ENCODE measurements at places on chromosomes 4 and X. TPM values are rescaled to one million over a fixed set of nuclear protein-coding genes. Genes with fewer than 3 reads are reported as not detected.
A peak's percentile ranks its signal among the peaks of the same experiment; 100 is the strongest.

GRCh38 chr4:109649872-109650271, 53.4 kb downstream of the CASP6 start:
- no peak for DNase-seq
- H3K4me1 ChIP-seq: no peaks in the 10 kb centered on the region
- H3K27ac ChIP-seq: no peak overlapping the region
- no peaks in the 10 kb centered on the region for H3K36me3 ChIP-seq
- no peak overlapping the region for H3K4me3 ChIP-seq
- no peaks in the 10 kb centered on the region for H3K27me3 ChIP-seq

Gene TBC1D8B
- 8.9 TPM for total RNA-seq

Gene CLNK
- total RNA-seq: not detected

- no peak overlapping the region for H3K27ac ChIP-seq
- H3K4me1 ChIP-seq: no peaks in the 10 kb centered on the region
- no peaks in the 10 kb centered on the region for H3K27me3 ChIP-seq
- H3K4me3 ChIP-seq: no peak overlapping the region
Measured at GRCh38 chrX:36504625-36505024, 503.5 kb upstream of the FAM47C start.

Gene BTK
- not detected for total RNA-seq

- no peak for DNase-seq
- no peaks in the 10 kb centered on the region for H3K4me1 ChIP-seq
- no peak overlapping the region for H3K4me3 ChIP-seq
- H3K36me3 ChIP-seq: no peaks in the 10 kb centered on the region
- H3K27me3 ChIP-seq: no peaks in the 10 kb centered on the region
Measured at GRCh38 chr4:4361883-4362282, 25.0 kb upstream of the NSG1 start.

Gene PPP2R3B
- total RNA-seq: 19.2 TPM

Gene RTL5
- total RNA-seq: 11.0 TPM

Gene SYN1
- 1.0 TPM for total RNA-seq

Gene CT45A10
- total RNA-seq: not detected

DNA sequence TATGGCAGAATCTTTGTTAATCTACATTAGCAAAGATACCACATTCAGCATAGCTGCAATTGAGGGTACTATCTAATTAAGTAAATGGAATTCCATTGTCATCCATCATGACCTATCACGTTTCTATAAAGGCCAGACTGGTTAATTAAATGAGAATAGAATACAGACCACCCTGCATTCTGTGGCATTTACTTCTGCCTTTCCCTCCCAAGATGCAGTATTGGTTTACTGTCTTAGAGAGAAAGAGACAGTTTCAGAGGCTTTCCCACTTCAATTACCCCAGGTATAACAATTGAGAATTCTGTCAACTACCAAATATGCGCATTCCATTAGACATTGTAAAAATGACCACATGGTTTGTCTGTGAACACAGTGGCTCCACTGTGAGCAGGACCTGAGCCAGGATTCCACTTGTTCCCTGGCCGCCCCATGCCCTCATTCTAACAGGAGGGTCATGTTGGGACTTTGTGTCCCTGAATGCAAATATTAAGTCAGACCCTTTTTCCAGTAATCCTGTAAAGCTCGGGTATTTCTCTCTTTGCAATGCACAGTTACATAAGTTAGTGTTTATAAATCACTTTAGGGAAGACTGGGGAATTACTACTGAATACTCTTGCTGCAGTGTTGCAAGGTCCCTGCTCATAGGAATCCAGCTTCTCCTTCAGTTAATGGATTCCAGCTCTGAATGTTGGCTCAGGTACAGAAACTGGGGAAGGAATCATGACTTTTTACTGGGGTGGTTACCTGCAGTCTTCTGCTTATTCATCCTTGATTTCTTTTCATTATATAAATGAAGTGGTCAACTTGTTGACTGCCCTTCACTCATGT, 261.0 kb downstream of the PDGFC start:
- H3K27me3 ChIP-seq: no peaks in the 10 kb centered on the region
- no peak for DNase-seq
- no peaks in the 10 kb centered on the region for H3K36me3 ChIP-seq
- H3K4me3 ChIP-seq: no peak overlapping the region
- no peak overlapping the region for H3K27ac ChIP-seq

Gene IL21
- total RNA-seq: not detected

GRCh38 chrX:110397339-110397738, 38.7 kb downstream of the RTL9 start:
- no peaks in the 10 kb centered on the region for H3K36me3 ChIP-seq
- no peak overlapping the region for H3K4me3 ChIP-seq
- H3K4me1 ChIP-seq: no peaks in the 10 kb centered on the region
- no peak for DNase-seq
- H3K27me3 ChIP-seq: peaks cover 6% of the 10 kb centered on the region
- H3K27ac ChIP-seq: no peak overlapping the region

Gene CFP
- 0.59 TPM for total RNA-seq

- no peak overlapping the region for H3K4me3 ChIP-seq
- DNase-seq: no peak
- no peaks in the 10 kb centered on the region for H3K4me1 ChIP-seq
Measured at GRCh38 chr4:152957437-152958171, 21.5 kb downstream of the FHDC1 start.

GRCh38 chrX:23727206-23727605, 15.9 kb downstream of the ACOT9 start:
- no peak overlapping the region for H3K27ac ChIP-seq
- H3K4me1 ChIP-seq: no peaks in the 10 kb centered on the region
- DNase-seq: no peak

Gene MAGEA12
- total RNA-seq: not detected

DNA sequence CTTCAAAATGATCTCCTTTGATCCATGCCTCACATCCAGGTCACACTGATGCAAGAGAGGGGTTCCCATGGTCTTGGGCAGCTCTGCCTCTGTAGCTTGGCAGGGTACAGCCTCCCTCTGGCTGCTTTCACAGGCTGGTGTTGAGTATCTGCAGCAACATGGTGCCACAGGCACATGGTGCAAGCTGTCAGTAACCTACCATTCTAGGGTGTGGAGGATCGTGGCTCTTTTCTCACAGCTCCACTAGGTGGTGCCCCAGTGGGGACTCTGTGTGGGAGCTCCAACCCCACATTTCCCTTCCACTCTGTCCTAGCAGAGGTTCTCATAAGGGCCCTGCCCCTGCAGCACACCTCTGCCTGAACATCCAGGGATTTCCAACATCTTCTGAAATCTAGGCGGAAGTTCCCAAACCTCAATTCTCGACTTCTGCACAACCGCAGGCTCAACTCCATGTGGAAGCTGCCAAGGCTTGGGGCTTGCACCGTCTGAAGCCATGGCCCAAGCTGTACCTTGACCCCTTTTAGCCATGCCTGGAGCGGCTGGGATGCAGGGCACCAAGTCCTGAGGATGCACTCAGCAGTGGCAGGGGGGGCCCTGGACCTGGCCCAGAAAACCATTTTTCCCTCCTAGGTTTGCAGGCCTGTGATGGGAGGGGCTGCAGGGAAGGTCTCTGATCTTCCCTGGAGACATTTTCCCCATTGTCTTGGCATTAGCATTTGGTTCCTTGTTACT, 137.8 kb upstream of the NUDT6 start:
- no peaks in the 10 kb centered on the region for H3K27me3 ChIP-seq
- no peaks in the 10 kb centered on the region for H3K36me3 ChIP-seq
- no peak overlapping the region for H3K4me3 ChIP-seq
- H3K27ac ChIP-seq: no peak overlapping the region
- DNase-seq: no peak
- no peaks in the 10 kb centered on the region for H3K4me1 ChIP-seq

DNA sequence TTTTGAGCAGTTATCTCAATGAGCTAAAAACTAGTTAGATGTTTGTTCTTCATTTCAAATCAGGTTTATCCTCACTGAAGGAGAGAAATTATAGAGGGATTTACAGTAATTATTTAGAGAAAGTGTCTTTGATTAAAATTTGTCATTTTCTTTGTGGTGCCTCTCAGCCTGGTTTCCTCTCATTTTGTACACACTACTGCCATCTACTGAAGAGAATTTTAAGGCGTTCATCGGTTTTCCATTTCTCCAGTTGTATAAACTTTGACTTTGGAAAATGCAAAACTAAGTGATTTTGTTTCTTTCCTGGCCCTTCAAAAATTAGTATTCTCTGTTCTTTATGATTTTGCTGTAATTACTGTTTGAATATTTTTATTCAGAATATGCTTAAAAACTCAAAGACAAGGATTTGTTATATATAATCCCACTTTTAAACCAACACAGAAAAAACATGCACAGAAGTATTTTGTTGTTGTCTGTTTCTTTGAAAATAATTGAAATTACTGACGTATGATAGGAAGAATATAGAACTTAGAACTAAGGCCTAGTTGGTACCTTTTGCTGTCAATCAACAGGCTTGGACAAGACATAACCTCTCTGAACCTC, 34.4 kb upstream of the ANXA3 start:
- H3K36me3 ChIP-seq: no peaks in the 10 kb centered on the region
- H3K4me3 ChIP-seq: no peak overlapping the region
- no peaks in the 10 kb centered on the region for H3K27me3 ChIP-seq
- H3K27ac ChIP-seq: no peak overlapping the region
- DNase-seq: no peak
- no peaks in the 10 kb centered on the region for H3K4me1 ChIP-seq

GRCh38 chr4:24858550-24858949, 54.3 kb downstream of the CCDC149 start:
- no peaks in the 10 kb centered on the region for H3K4me1 ChIP-seq
- no peaks in the 10 kb centered on the region for H3K36me3 ChIP-seq
- no peak overlapping the region for H3K27ac ChIP-seq
- H3K4me3 ChIP-seq: no peak overlapping the region

Gene FHIP1A
- 0.39 TPM for total RNA-seq

DNA sequence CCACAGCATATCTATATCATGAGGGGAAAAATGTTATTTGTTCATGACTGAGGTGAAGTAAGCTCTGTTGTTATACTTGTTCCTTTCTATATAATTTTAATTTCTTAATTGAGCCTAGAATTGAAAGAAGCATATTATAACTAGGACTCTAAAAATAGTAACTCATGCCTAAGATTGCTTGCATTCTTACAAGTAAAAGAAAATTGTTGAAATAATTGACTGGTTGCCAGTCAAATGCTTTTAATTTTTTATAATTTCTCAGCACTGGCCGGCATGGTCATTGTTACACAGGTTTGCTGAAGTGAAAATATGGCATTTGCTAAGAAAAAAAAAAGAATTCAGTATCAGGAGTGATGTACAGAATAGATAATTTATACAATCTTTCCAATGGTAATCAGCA, 104.8 kb downstream of the GASK1B start:
- H3K27me3 ChIP-seq: no peaks in the 10 kb centered on the region
- no peaks in the 10 kb centered on the region for H3K4me1 ChIP-seq
- no peak for DNase-seq

DNA sequence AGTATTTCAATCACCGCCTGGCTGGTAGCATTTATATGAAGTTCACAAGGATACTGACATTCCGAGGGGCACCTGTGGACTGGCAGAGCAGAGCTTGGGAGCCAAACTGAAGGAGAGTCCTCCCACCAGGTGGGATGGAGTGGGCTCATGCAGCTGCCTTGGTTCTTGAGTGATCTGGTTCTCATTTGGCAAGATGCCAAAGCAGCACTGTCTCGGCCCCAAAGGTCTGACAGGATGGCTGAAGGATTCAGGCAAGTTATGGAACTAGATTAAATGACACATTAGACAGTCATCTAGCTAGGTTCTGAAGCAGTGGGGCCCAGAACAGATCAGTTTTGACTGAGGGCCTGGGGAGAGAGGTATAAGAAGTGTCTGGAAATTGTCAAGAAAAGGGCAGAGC, 3.2 kb downstream of the FGF16 start:
- DNase-seq: no peak
- H3K36me3 ChIP-seq: no peaks in the 10 kb centered on the region
- H3K27me3 ChIP-seq: no peaks in the 10 kb centered on the region

DNA sequence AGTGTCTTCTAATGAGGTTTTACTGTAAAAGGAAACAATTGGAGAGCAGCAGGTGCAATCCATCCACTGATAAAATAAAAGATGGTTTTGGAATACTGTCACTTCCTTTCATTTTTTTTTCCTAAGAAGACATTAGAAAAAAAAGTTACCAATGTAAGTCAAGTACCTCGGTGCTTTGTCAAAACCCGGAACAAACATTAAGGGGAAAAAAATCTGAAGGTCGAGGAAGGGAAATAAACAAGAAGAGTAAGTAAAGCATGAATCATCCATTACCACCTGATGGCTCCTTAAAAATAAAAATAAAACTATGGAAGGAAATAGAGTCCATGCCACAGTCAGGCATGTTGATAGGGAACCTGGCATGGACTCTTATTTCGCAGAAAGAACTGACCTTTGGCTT, 15.3 kb upstream of the XPNPEP2 start:
- no peaks in the 10 kb centered on the region for H3K4me1 ChIP-seq
- DNase-seq: no peak
- no peak overlapping the region for H3K4me3 ChIP-seq

DNA sequence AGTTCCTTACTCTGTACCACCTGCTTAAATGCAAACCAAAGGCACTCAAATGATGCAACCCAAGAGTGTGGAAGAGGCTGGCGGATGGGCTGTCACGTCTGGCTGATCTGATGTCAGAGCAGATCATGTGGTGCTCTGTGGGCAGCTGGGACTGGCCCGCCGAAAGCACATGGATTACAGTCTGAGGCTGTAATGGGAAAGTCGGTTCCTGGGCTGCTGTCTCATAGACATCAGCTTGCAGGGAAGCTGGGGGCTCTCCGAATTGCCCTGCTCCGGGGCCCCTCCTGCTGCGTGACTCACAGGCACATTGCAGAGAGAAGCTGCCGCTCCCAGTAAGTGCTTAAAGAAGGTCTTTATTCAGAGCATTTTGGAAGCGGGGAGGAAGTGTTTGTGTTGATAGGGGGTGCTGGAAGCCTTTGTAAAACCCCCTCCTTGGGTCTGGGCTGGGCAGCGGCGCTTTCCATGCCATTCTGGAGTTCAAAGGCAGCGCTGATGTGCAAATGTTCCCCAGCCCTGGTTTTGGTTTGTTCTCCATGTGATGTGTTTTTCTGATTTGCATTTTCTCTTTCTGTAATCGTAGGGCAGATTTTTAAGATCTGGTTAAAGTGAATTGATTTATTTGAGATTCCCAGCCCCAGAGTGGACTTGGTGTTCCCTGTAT, 181.1 kb downstream of the LARP7 start:
- DNase-seq: peak; percentile 27
- H3K36me3 ChIP-seq: no peaks in the 10 kb centered on the region
- no peaks in the 10 kb centered on the region for H3K4me1 ChIP-seq
- no peak overlapping the region for H3K27ac ChIP-seq
- H3K4me3 ChIP-seq: peak overlapping the region; percentile 38
- no peaks in the 10 kb centered on the region for H3K27me3 ChIP-seq

DNA sequence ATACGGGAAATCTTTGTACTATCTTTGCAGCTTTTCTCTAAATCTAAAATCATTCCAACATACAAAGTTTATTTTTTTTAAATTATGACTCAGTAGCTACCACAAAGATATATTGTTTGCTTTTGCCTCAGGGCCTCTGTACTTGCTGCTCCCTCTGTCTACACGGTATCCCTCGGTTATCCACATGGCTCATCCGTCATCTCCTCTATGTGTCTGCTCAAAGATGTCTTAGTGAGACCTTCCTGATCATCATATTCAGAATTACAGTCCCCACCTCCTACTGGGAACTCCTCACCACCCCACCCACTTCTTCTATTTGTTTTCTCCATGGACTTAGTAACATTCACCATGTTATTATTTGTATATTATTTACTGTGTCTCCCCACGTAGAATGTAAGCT, 107.8 kb downstream of the PARM1 start:
- DNase-seq: no peak
- no peak overlapping the region for H3K4me3 ChIP-seq
- H3K36me3 ChIP-seq: no peaks in the 10 kb centered on the region
- no peaks in the 10 kb centered on the region for H3K27me3 ChIP-seq
- no peaks in the 10 kb centered on the region for H3K4me1 ChIP-seq
- H3K27ac ChIP-seq: no peak overlapping the region

- DNase-seq: no peak
- H3K36me3 ChIP-seq: no peaks in the 10 kb centered on the region
- no peaks in the 10 kb centered on the region for H3K27me3 ChIP-seq
- no peak overlapping the region for H3K27ac ChIP-seq
Measured at GRCh38 chr4:122705009-122705408, 27.5 kb upstream of the BBS12 start.
